Endothelial cell of umbilical vein (primary cell): ENCODE measurements at places on chromosomes 3 and 15.

DNA sequence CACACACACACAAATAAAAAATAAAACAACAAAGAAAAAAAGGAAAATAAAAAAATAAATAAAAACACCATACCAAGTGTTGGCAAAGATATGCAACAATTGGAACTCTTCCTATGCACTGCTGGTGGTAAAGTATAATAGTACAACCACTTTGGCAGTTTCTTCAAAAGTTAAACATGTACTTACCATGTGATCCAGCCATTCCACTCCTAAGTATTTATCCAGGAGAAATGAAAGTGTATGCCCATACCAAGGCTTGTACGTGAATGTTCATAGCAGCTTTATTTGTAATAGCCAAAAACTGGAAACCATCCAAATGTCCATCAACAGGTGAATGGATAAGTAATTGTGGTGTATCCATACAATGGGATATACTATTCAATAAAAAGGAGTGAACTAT, 17.0 kb downstream of the WDR93 start:
- DNase-seq: no peak

- no peak for DNase-seq
Measured at GRCh38 chr3:53939813-53940212, 48.2 kb upstream of the SELENOK start.

DNA sequence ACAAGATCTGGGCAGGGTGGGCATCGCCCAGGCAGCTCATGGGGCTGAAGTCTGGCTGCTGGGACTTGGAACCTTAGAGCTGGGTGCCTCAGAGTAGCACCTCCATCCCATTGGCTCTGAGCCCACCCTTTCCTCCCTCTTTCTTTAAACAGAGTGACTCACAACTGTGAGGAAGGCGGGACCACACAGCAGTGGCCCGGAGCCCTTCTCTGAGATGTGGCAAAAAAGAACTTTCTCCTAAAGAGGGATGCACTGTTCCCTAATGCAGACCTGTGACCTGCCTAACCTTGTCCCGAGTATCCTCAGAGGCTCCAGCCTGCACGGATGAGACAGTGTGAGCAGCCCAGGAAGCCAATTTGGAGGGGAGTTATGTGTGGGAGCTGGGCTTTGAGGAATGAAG, 23.6 kb downstream of the PRR20G start:
- DNase-seq: no peak

DNA sequence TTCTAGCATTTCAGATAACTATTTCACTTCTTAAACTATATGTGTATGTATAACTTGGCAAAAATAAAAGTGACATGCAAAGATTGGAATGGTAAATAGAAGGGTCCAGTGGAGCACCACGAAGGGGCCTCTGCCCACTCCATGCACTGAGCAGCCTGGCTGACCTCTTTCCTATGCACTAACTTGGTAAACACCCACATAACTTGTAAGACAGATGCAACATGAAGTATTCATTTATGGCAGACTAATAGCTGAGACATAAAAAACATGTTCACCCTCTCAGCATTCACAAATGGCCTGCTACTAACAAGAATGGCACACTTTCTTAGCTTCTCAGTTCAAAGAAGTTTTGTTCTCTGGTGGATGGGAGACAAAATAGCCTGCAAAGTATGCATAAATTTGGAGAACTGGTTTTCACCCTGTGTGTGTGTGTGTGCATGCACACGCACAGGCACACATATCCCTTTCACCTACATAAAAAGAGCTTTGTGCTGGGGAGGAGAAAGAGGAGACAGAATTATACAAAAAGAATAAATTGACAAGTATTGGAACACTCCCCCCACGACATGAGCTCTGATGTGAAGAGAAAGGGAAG, 26.5 kb upstream of the RYK start:
- DNase-seq: no peak

GRCh38 chr15:66907826-66908743, 157.3 kb upstream of the SMAD3 start:
- no peak for DNase-seq

DNA sequence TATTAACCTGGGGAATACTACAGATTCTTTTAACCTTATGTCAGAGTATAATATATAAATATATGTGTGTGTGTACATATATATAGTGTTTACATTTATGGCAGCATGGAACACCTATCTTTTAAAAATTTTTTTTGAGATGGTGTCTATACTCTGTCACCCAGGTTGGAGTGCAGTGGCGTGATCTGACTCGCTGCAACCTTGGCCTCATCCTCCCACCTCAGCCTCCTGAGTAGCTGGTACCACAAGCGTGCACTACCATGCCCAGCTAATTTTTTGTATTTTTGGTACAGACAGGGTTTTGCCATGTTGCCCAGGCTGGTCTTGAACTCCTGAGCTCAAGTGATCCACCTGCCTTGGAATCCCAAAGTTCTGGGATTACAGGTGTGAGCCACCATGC, 18.5 kb upstream of the ERICH6 start:
- no peak for DNase-seq
